NCI-H510A (cell line): ENCODE measurements at places on chromosomes 11 and 22.

DNA sequence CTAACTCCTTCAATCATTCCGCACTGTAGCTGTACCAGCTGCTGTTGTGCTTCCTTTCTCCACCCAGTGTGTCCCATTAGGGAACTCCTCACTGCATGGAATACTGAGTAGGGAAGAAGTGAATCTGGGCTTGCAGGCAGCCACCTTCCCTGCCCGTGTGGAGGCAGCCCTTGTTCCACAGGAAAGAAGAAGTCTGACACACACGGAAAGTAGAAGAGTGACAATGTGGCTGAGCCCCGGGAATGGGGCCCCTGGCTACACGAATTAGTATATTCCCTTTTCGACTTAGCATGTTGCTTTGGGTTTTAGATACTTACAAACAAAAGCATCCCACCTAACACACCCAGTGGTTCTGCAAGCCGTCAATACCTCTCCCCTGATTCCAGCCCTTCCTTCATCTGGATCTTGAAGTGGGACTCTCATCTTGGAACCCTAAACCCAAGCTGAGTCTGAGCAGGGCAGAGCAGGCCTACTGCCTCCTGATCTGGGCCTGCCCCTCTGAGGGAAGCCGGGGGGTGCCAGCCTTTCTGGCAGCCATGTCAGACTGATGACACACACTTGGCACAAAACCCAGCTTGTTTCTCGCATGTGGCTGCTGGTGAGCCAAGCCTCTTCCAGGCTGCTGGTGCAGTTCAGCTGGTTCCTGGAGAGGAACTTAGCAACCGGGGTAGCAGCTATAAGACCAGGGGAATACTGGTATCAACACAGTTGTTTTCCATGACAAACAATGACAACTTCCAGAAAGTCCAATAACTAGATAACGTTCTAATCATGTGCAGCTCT is 71.6 kb downstream of the C11orf58 start:
- no peak for DNase-seq

- no peak for DNase-seq
These were observed 12.5 kb downstream of the VPS26B start for GRCh38 chr11:134236834-134237556.

GRCh38 chr11:47518212-47518964 is 34.5 kb downstream of the CELF1 start:
- DNase-seq, result no peak

DNA sequence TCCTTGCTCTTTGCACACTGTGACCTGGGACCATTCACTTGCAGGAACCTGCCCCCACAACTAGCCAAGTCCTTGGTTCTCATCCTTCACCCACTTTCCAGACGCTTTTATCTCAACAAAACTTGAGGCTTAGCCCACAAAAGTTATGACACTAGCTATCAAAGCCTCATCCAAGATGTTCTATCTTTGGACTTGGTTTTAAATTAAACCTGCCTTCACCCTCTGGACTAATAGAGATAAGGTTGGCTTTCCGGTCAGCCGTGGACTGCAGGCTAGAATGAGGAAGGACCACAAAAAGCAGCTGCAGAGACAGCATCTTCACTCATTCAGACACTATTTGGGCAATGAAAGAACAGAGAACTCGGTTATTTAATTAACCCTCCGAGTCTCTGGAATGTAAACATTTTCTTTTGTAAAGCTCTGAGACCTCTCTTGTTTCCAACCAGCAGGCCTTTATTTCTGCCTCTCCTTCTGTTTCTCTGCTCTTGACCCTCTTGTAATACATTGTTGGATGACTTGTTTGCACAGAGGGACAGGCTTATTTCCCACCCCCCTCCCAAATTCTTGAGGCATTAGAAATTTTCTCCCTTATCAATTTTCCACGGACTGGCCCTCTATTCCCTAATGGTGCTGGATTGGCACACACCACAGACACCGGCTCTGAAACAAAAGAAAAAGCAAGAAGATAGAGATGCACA is 41.4 kb downstream of the ARL14EP start:
- DNase-seq, result no peak

- DNase-seq, result no peak
These were observed 2.1 kb downstream of the RNF141 start for GRCh38 chr11:10538924-10539323.

GRCh38 chr11:35390737-35391682 is 28.3 kb downstream of the SLC1A2 start:
- no peak for DNase-seq

DNA sequence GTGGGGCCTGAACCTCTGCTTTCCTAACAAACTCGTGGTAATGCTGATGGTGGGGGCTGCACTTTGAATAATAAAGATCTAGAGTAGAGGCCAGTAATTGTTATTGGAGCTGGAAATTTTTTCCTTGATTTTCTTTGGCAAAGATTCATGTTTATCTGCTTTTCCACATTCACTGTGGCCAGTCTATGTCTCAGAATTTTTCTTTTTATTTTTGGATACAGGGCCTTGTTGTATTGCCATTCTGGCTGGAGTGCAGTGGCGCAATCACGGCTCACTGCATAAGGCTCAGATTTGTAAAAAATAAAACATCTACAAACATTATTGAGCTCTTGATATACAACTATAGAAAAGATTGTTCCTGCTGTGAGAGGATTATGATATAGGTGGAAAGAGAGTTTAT is 1.6 kb downstream of the TMEM135 start:
- DNase-seq, result no peak

GRCh38 chr11:84799112-84799511 is 828.0 kb downstream of the DLG2 start:
- DNase-seq, result no peak

DNA sequence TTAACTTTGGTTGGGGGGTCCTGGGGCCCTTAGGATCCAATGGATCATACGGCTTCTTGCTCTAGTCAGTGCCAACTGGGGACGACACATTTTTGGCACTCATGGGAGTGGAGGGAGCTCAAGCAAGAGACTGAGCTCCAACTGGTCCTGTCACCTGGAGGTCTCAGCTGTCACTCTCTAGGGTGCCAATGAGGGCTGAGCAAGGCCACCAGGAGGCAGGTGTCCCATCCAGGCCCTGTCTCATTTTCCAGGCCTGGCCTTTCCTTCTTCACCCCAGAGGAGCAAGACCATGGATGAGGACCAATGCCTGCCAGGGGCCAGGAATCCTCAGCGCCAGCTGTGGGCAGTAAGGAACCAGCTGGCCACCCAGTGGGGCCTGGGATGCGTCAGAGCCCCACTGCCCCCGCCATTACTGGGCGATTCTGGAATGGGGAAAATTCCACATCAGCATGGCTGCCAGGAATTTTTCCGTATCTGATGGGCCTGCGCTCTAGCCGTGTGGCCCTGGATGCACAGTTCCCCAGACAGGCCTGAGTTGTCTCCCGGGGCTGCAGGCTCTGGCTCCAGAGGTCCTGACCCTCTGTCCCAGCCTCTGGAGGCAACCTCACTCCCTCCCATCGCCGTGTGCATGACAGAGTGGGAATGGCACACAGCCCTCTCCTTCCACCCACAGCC is 669 bp upstream of the GAL3ST1 start:
- no peak for DNase-seq
